ENCODE measurements at places on chromosomes 3 and 15.
A peak's percentile ranks its signal among the peaks of the same experiment; 100 is the strongest.

GRCh38 chr3:186261638-186262037 lies 100.4 kb downstream of the DGKG start:
- no peak for DNase-seq

DNA sequence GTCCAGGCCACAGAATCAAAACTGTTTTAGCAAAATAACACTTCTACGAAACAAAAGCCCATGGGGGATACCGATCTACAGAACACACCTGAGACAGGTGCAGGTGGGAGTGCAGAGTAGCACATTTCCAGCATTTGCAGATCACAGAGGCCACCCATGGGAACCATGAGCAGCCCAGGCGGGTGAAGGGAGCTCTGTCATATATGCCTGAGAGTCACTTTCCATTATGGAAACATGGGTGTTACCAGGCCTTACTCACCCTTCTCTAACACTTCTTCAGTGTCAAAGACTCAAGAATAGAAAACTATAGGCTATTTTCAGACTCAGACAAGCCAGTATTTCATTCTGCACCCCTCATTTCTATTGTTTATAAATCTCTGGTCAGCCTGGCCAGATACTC lies 3.5 kb downstream of the PLA1A start:
- DNase-seq: no peak

GRCh38 chr3:32334675-32335074 lies 57.0 kb upstream of the CMTM7 start:
- no peak for DNase-seq

DNA sequence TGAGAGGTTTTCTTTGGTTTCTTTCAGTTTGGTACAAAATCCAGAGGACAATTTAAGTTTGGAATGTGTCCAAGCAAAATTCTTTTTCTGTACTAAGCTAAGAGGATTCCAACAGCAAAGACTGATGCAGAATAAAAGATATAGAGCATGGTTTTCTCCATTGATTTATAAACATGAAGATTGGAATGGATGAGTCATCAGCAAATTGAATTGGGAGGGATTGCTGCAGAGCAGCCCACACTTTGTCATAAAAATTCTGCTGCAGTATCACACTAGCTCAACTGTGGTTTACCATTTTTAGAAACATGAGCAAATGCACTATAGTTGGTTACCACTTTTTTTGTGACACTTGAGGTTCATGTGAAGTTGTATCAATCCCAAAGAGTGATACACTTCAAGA lies 16.1 kb upstream of the LARP6 start:
- no peak for DNase-seq

- DNase-seq: no peak
Measured at GRCh38 chr3:7709376-7710082, 792.1 kb upstream of the LMCD1 start.

DNA sequence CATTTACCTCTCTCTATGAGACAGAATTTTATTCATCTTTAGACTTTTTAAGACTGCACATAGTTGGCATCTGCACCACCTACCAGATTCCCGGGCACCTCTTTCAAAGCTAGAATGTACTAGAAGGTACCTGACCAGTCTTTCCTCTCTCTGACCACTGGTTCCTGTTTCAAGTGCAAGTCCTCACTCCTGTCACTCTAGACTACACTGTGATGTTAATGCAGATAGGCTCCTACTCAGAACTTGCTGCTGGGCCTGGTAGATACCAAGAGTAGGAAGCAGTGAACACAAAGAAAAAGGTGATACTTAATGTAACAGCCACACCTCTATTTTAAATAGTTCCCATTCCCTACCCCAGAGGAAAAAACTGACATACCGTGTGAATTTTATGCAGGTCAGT lies 8.1 kb upstream of the TCAIM start:
- DNase-seq: no peak

DNA sequence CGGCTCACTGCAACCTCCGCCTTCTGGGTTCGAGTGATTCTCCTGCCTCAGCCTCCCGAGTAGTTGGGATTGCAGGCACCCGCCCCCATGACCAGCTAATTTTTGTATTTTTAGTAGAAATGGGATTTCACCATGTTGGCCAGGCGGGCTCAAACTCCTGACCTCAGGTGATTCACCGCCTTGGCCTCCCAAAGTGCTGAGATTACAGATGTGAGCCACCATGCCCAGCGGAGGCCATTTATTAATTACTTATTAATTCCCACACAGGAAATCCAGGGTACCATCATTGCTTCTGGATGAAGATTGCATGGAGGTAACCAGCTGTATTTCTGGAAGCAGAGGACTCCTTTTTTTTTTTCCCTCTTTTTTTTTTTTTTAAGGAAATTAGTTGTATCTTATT lies 37.8 kb downstream of the MAP4 start:
- DNase-seq: no peak

- DNase-seq: no peak
Measured at GRCh38 chr3:30393079-30393478, 213.3 kb upstream of the TGFBR2 start.

DNA sequence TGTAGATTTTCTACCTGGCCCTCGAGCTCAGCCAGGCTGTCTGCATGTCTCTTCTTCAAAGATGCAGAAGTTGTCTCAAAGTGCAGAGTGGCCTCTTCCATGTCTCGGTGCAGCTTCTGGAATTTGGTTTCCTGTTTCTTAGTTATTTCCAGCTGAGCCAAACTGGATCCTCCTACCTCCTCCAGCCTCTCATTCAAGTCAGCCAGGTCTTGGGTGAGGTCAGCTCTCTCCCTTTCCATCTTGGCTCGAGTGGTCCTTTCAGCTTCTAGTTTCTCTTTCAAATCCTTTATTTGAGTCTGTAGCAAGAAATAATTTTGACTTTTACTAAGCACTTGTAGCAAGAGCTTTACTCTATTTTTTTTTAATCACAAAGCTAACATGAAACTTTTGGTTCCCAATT lies 81.8 kb downstream of the MYH15 start:
- DNase-seq: no peak

DNA sequence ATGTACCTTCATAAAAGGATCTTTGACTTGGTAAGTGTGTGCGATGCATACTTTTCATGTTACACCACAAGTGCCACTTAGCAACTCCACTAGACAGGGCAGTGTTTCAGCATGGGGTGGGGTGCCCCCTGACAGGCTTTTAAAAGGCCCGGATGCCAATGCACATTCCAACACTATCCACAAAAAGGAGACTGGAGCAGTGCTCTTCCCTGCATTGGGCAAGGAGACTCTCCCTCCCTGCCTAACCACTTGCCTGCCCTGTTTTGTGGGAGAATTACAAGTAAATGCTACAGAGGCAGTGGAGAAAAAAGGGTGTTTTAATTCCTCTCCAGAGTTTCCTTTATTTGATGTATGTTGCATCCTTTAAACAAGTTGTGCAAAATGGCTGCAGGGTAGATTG lies 1.7 kb upstream of the RARB start:
- DNase-seq: no peak

DNA sequence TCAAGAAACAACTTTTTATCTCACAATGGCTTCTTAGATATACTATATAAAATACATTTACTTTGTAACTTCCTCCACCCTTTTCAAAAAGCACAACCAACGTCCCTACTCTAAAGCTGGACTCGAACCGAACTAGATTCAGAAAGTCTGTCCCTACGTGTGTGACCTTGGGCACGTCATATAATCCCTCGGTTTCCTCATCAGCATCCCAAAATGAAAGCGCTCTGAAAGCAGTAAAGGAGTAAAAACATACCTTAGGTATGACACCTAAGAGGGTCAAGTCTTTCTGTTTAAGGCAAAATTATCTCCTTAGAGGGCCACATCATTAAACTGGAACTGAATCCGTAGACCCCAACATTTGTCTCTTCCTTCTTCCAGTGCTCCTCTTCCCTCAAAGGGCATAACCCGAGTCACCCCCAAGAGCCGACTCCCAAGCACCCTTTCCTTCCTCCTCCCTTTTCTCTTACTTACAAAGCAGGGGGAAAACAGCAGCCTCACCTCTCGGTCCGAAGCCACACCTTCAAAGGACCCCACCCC lies 663 bp downstream of the PDCD10 start:
- DNase-seq: no peak

GRCh38 chr15:70438776-70439175 lies 324.6 kb downstream of the UACA start:
- no peak for DNase-seq

- DNase-seq: peak; percentile 41
Measured at GRCh38 chr15:63599401-63600000, 2.3 kb downstream of the FBXL22 start.

DNA sequence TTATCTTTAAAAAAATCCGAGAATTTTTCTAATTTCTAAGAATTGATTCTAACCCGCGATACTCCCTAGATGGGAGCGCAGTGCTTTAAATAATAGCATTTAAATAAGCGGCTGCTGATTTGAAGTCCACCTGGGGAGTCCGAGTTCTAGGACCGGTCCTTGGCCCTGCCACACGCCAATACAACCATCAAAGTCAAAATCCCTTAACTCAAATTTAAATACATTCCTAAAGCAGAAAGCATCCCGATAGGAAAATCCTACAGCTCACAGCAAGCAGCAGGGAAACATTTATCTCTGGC lies 508 bp upstream of the ECT2 start:
- DNase-seq: no peak

DNA sequence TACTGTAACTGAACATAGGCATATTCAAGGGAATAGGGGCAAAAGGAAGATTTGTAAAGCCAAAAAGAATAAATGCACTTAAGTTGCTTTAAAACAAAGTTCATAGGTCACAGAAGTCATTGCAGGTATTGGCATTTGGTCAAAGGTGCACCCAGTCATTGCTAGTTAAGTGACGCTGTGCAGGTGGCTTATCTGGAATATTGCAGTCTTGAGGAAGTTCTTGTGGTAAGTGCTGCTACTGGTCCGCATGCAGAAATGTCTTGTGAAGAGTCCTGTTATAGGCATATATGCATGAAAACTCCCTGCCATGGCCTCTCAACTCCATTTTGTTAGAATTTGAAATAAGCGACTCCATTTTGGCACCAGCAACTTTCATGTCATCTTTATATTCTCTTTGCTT lies 293.1 kb downstream of the GBE1 start:
- no peak for DNase-seq

DNA sequence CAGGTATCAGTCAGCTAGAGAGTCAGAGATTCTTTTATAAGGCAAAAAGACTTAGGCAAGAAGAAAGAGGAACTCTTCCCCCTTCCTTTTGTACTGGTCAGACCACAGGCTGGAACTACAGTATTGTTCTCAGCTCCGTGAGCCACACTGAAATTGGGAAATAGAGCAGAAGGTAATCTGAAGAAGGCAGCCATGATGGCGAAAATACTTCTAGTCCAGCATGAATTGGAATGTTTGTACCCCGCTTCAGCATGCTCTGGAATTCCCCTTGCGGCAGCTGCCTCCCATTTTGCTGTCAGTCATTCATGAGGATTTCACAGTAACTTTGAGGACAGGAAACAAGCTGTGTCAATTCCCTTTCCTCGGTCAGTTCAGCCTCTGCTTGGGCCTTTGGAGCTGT lies 96.2 kb downstream of the CORO2B start:
- no peak for DNase-seq

DNA sequence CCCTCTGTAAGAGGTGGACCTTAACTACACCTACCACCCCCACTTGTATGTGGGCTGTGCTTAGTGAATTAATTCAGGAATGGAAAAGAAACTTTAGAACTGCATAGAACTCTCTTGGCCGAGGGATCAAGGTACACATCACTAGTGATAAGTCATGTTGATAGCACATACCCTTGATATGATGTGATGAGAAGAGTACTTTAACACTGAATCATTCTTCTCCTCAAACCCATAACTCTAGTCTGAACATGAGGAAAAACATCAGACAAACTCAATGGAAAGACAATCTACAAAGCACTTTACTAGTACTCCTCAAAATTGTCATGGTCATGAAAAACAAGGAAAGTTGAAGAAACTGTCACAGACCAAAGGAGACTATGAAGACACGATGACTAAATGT lies 87.6 kb downstream of the P2RY1 start:
- DNase-seq: no peak

- peak; percentile 71 for DNase-seq
Measured at GRCh38 chr15:37102305-37103162, 2.2 kb upstream of the MEIS2 start.

GRCh38 chr3:154819491-154819890 lies 260.6 kb upstream of the MME start:
- DNase-seq: no peak

GRCh38 chr15:93527374-93528050 lies 438.5 kb upstream of the RGMA start:
- DNase-seq: no peak

DNA sequence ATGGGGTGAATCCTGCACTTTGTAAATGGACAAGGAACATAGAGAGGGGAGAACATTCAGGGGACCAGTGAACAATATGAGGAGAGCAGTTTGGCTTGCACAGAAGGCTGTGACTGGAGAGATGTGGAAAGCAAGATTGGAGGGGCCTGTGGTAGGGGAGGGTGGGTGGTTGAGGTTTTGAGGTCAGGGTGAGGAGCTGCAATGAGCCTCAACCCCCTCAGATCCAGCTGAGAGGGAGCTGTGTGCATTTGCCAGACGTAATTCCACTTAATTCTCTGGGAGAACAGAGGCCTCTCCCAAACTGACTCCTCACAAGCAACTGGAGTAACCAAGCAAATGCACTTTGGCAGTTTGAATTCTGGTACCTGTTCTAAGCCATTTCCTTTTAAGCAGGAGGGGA lies 253.1 kb upstream of the TRIM42 start:
- DNase-seq: no peak
